Occipital lobe (tissue), 3 donors: ENCODE measurements at places on chromosomes 2 and 18.

DNA sequence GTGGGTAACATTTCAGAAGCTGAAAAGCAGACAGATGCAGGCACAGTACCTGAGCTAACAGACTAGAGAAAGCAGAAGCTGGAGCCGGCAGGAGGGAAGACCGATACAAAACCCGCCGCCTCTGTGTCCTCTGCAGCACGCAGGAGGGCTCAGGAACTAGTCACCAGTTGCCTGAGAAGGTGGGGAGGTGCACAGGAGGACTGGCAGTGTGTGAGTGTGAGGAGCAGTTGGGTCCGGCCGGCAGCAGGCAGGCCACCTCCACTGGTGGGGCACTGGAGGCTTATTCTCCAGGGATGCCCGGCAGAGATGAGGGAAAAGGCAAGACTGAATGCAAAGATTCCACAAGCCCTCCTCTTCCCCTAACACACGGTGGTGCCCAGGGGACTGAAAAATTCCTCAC is 18.2 kb downstream of the ERCC3 start:
- peak; percentile 10 for DNase-seq

- DNase-seq, result no peak
Measured at GRCh38 chr2:167697948-167698347, 549.4 kb downstream of the STK39 start.

DNA sequence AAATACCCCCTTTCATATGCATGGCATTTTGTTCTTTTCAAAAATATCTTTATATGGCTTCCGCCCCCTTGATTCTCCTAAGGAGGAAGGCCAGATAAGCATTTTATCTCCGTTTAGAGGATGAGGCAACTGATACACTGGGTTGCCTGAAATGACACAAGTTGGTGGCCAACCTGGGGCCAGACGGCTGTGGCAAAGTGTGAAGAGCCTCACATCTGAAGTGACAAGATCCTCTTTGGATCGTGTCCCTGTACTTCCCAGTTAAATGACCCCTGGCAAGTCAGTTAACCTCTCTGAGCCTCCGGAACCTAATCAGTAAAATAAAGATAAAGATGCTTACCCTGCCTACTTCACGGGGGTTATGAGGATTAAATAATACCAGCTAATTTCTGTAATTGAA is 4.6 kb downstream of the SETBP1 start:
- no peak for DNase-seq

GRCh38 chr18:5173236-5173635 is 23.8 kb downstream of the AKAIN1 start:
- no peak for DNase-seq

DNA sequence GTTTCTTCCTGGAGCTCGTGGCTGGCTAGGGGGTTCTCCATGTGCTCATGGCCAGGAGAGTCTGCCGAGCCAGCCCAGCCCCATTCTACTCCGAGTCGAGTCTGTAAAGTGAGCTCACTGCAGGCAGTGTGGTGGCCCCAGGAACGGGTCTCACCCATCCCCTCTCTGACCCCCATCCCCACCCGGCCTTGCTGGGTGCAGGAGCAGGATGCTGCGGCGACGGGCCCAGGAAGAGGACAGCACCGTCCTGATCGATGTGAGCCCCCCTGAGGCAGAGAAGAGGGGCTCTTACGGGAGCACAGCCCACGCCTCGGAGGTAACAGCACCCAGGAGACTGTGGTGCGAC is 1.4 kb downstream of the ANO7 start:
- DNase-seq, result no peak

DNA sequence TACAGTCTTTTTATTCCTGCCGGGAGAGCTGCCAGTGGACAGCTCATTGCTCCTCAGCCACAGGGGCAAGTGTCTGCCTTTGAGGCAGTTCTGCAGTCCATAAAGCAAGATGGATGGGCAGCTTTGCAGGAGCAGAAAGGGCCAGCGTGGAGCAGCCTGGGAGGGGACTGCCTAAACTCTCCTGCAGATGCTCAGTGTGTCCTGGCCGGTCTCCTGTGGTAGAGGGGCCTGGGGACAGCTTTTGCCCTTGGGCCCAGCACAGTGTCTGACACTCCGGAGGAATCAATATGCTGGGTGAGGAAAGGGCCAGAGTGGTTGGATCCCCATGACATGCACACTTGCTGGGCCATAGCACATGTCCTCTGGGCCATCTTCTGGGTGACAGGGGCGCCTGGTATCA is 65.7 kb upstream of the DAPL1 start:
- no peak for DNase-seq

- DNase-seq, result no peak
Measured at GRCh38 chr18:10458691-10459090, 4.3 kb downstream of the APCDD1 start.

DNA sequence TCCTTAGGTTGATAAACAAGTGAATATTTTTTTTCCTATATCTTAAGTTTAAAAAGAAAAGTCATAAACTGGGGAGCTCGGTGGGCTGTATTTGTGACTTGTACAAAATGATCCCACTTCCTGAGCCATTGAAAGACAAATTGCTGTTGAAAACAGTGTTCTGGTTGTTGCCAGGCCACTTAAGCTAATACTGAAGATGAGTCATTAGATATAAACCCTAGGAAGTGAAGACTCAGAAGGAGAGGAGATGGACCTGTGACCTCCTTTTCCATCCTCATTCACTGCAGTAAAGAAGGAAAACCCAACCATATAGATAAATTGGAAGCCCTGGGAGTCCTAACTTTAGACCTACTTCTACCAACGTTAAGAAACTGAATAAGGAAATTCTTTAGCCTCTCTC is 46.2 kb upstream of the SERPINE2 start:
- no peak for DNase-seq

GRCh38 chr2:30209227-30209626 is 22.1 kb upstream of the LBH start:
- no peak for DNase-seq
